ACHN (cell line): ENCODE measurements at places on chromosomes 2 and 18.
A peak's percentile ranks its signal among the peaks of the same experiment; 100 is the strongest.

GRCh38 chr2:50620783-50621182, 411.1 kb downstream of the NRXN1 start:
- no peak for DNase-seq

- DNase-seq: no peak
Measured at GRCh38 chr2:241967467-241968144, 98.1 kb downstream of the RTP5 start.

DNA sequence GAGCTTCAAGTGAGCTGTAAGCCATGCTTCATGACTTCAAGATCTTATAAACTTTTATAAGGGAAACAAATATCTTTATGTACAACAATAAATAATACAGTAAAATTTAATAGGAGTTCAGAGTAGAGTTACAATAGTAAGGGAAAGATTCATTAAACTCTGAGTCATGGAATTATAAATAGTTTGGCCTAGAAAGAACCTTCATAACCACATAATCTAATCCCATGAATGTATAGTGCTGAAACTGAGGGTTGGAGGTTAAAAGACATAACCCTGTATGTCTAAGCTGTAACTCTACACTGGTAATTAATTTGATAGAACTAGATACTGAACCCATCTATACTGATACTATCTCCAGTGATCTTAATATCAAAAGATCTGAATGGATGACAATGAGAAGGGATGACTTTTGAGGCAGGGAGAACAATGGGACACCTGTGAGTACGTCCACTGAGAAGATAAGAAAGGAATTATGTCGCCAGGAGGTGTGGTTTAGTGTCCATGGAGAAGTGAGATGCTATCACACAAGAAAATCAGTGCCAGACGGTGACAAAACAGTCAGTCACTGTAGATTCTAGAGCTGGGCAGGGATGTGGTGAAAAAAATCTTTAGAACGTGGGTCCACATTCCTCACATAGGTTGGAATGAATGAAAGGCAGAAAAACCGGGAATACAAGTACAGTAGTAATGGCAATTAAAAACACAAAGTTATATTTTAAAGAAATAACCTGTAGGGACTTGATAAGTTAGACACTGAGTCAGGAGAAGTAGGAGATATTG, 1.1 kb downstream of the IL1F10 start:
- peak; percentile 59 for DNase-seq

DNA sequence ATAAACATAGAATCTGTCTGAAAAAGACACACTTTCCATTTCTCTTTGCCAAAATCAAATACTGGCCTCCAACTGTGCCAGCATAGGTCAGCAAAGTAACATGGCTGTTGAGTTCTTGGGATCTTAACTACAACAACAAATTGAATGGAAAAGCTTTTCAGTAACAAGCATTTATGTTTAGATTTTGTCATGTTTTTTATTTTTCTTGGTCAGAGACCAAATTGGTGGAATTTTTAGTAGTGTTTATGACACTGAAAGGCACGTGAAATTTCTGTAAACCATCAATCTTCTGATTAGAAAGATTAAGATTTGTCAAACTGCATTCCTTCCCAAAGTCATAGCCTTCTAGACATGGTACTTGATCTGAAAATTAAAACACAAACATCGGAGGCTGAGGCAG, 77.6 kb downstream of the PDE1A start:
- no peak for DNase-seq

- DNase-seq: no peak
Measured at GRCh38 chr2:96103187-96103601, 13.2 kb downstream of the ADRA2B start.

DNA sequence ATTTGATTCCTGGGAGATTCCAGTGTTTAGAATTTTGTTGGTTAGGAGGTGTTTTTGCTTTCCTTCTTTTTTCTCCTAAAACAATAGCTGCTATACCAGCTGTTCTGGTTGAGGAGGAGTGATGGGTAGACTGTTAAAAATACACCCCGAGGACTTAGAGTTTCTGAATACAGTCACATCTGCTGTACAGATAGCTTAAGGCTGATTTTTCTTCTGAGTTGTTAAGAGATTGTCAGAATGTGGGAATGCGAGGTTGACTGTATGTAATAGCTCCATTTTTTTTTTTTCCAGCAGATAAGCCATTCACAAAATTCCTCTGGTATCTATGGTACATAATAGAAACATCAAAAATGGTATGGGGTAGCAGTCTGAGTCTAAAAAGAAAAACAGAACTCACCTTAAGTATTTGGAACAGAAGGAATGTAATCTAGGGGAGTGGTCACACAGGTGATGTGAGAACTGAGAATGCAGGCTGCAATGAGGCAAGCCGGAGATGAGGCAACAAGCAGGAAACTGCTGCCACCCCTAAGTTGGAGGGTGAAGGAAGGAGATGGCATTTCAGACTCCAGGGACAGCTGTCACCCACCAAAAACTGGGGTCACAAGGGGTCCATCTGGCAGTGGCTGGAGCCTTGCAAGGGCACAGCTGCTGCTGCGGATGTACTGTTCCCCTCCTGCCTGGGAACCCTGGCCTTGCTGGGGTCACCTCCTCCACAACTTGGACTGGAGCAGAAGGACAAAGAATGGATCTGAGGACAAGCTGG, 2.4 kb downstream of the DGKD start:
- DNase-seq: no peak

GRCh38 chr2:192783643-192784042, 588.9 kb upstream of the TMEFF2 start:
- DNase-seq: no peak

GRCh38 chr2:152405206-152406118, 70.5 kb downstream of the FMNL2 start:
- peak; percentile 38 for DNase-seq

DNA sequence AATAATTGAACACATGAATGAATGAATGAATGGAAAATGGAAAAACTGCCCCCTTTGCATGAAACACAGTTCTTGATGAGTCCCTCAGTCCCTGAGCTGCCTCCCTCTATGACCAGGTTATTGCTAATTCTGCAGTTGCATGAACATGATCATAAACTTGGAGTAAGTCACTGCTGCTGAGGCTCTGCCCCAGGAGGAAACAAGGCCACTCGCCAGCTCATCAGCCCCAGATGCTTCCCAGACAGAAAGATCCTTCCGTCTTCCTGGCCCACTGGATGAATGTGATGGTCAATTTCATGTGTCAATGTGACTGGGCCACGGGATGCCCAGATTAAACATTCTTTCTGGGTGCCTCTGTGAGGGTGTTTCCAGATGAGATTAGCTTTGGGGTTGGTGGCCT, 16.4 kb downstream of the GPR45 start:
- no peak for DNase-seq

DNA sequence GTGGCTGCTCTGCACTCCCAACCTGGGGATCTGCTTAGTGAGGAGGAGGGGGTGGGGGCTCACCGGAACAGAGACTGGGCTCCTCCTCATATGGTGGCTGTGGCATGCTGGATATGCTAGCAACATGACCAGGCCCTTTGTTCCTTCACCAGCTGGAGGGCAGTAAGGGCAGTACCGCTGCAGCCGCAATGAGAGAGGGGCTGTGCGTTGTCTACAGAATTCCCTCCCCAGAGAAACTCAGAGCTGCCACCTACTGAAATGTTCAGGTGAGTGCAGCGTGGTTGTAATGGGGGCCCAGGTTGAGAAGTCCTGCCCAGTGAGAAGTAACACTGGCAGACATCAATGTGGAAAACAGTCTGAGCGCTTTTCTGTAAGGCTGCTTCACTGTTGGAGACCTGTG, 1211.9 kb upstream of the NXPH2 start:
- DNase-seq: no peak

DNA sequence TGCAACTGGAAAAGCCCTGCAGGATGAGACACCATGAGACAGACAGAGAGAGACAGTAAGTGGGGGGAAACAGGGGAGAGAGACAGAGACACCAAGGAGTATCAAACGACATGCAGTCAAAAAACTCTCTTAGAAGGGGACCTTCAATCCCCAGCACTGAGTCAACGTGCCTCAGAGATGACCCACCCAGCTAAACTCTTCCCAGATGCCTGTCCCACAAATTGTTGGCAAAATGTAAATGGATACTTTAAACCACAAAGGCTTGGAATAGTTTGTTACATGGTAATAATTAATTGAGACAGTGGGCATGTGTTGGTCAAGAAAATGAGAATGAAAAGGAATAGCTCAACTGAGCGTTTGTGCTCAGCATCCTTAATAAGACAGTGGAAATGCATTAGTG, 98.3 kb downstream of the GRB14 start:
- peak; percentile 97 for DNase-seq

DNA sequence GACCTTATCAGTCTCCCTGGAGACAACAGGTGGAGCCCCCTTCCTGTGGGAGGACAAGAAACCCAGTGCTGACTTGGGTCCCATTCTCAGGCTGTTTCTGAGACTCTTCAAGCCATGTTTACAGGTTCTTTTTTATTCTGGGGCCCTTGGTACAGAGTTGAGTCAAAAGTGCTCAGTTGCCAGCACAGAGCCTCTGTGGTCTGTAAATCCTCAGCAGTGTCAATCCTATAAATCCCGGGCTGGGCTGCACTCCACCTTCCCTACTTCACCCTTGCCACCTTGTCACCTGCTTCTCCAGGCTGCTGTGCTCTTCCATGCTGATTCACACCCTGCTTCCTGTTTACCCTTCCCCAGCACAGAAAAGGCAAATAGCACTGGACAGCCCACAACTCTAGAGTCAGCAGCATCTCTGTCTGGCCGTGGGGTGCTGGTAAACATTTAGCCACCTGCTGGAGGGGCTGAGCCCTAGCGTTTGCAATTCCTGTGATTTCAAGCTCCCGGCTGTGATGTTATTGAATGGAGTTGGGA, 74.7 kb downstream of the TNFRSF11A start:
- peak; percentile 46 for DNase-seq

DNA sequence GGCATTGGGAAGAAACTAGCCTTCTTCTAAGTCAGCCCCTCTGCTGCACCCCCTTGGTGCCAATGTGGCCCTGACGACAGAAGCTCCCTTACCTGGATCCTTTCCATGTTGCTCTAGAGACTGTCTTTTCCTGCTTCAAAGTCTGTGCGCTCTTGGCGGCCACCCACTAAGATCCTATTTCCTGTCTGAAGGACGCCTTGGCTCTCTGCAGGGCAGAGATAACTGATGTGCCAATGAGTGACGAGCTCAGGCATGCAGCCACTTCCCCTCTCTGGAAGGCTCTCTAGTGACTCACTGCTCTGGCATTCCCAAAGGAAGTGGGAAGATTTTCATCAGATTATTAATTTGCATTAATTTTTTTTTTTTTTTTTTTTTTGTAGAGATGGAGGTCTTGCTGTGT, 273.5 kb downstream of the CDH20 start:
- peak; percentile 76 for DNase-seq

DNA sequence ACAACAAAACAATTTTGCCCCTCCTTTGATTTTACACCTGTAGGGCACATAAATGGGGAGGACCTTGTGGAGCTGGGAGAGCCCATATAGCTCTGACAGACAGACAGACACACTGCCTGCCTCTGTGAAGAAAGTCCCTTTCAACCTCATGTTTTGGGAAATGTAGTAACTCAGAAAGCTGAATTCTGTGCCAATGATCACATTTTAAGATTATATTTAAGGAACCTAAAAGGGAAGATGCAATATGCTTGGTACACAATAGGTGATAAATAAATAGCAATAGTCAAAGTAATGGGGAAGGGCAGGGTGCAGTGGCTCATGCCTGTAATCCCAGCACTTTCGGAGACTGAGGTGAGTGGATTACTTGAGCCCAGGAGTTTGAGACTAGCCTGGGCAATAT, 446.4 kb upstream of the ID2 start:
- no peak for DNase-seq

DNA sequence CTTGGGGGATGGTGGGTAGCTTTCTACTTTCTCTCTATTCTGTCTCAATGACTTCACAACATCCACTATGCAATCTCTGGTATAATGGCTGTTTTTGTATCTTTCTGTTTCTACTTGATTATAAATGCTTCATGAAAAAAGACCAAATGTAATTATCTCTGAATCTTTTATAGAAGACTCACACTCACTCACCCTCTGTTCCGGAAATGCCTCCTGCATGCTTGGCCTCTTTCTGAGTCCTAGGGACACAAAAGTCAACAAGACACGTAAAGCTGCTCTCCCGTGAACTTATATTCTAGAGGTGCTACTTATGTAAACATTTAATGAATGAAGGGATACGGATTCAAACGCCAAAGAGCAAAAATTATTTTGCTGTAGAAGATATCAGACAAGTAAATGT, 502.2 kb upstream of the SOX11 start:
- no peak for DNase-seq

DNA sequence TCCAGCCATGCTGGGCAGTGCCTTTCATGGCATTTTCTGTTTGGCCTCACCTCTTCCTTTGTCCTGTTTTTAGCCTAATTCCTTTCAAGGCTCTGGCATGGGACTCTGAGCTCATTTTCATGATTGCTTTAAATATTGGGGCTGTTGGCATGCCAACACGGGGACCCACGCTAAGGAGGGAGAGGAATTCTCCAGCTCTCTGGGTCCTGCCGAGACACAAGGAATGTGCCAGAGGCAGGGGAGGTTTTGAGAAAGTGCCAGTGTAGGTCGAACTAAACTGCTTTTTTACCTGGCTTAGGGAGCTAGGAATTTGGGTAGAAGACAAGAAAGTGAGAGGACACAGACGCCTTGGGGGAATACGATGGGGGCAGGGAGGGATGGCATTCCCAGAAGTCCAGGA, 42.3 kb downstream of the RPL37A start:
- DNase-seq: no peak

DNA sequence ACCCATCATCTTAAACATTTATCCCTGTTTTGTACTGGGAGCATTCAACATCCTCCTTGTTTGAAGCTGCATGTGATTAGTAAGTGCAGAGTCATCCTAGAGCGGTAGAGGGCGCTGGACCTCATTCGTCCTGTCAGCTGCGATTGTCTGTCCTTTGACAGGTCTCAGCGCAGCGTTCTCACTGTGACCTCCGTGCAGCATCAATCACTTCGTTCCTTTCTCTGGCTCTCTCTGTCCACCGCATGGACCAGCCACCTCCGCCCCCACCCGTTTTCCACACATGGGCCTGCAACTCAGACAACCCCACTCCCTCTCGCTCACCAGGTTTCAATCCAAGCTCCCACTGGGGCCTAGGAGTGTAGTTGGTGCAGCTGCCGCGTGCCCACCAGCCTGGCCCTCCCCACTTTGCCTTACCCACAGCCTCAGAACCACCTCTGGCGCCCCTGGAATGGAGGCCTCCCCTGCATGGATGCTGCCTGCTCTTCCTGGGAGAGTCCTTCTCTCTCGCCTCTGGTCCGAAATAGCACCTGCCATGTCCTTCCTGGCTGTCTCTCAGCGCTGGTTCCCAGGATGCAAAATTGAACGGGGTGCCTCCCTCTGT, 90.5 kb downstream of the NDUFA10 start:
- peak; percentile 51 for DNase-seq

DNA sequence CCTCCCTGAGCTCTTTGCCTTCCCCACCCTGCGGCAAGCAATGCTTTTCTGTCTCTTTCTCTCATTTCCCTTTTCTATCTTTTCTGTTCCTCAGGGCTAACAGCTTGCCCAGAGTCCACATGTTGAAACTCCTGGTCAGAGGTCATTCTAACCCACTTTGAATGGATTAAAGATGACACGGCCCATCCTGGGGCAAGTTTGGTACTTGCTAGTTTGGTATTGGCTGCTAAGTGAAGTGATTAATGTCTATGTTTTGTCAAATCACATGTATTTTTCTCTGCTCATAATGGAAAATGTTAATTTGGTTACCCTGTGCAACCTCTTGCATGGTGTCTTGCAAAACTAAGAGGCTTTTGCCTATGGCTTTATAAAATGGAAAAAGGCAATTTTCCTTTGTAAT, 960.2 kb downstream of the CNTNAP5 start:
- DNase-seq: no peak
